ENCODE measurements at places on chromosomes 5 and 9. TPM values are rescaled to one million over a fixed set of nuclear protein-coding genes. Genes with fewer than 3 reads are reported as not detected.

The ADAMTS19 gene
- total RNA-seq, result 0.29 TPM

GRCh38 chr5:40037713-40038112 is 612.9 kb upstream of the DAB2 start:
- H3K4me3 ChIP-seq, result no peak overlapping the region
- no peaks in the 10 kb centered on the region for H3K36me3 ChIP-seq
- no peak overlapping the region for H3K27ac ChIP-seq
- no peaks in the 10 kb centered on the region for H3K4me1 ChIP-seq
- DNase-seq, result no peak

The GHR gene
- total RNA-seq, result 25.6 TPM

- no peaks in the 10 kb centered on the region for H3K4me1 ChIP-seq
- H3K4me3 ChIP-seq, result no peak overlapping the region
- DNase-seq, result no peak
These were observed 2.8 kb upstream of the DIPK1B start for GRCh38 chr9:136709454-136710109.

All from breast epithelium (tissue), 4 donors.